ENCODE measurements at places on chromosomes 7 and 10.

- DNase-seq, result no peak
Observed at GRCh38 chr10:25392132-25392531, 217.3 kb downstream of the GPR158 start.

DNA sequence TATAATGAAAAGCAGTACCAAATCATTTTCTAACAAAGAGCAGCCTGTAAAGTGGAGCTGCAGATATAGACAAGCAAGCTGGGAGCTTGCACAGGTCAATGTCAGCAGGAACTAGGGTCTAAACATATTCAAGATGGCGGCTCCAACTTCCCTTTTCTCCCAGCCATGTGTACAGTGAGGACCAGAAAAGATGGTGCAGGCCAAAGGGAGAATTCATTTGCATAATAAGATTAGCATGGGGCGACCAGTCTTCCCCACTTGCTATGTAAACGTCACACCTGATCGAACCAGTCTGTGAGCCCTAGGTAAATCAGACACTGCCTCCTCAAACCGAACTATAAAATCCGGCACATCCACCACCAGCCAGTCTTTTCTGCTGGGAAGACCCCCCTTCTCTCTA lies 4.4 kb upstream of the RAPGEF5 start:
- DNase-seq, result no peak

- DNase-seq, result no peak
Observed at GRCh38 chr10:46226900-46227558, 59.8 kb upstream of the ANTXRL start.

- no peak for DNase-seq
Observed at GRCh38 chr7:25572423-25572822, 344.1 kb upstream of the NPVF start.

DNA sequence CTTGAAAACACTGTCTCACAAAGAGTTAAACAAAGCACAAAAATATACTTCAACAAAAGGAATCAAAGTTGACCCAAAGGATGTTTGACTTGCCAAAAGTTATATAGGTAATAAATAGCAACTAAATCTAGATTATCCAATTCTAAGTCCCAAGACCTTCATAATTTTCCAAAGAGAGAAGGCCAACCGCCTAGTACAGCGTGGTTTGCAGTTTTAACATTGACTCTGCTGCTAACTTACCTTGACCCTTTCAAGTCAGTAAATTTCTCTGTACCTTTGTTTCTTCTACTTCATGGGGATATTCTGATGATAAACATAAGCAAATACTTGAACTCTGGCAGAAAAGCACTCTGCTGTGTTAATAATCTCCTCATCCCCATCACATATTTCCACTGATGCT lies 1.9 kb upstream of the GPR22 start:
- DNase-seq, result no peak

DNA sequence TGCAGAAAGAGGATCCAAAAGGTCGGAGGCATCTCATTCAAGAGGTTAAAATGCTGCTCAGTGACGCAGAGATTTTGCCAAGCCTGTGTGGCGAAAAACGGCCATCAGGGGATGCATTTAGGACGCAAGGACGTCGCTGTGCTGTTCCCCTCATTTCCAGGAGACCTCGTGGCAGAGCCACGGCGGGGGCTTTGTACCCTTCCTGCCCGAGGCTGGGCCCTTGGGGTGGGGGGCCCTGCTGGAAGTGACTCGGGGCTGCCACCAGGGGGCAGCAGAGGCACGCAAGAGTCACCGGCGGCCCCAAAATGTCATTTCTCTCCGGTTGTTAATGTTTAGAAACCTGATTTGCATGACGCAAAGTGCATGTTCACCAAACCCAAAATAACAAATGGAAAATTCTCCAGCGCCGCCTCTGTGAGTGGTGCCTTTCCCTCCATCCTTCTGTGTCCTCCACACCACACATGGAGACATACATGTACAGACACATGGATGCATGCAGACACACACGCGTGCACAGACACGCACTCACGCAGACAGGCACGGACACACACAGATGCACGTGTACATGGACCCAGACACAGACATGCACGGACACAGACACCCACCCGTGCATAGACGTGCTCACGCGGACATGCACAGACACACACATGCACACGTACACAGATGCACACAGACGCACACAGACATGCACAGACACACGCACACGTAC lies 51.0 kb upstream of the NKX6-2 start:
- peak; percentile 62 for DNase-seq

DNA sequence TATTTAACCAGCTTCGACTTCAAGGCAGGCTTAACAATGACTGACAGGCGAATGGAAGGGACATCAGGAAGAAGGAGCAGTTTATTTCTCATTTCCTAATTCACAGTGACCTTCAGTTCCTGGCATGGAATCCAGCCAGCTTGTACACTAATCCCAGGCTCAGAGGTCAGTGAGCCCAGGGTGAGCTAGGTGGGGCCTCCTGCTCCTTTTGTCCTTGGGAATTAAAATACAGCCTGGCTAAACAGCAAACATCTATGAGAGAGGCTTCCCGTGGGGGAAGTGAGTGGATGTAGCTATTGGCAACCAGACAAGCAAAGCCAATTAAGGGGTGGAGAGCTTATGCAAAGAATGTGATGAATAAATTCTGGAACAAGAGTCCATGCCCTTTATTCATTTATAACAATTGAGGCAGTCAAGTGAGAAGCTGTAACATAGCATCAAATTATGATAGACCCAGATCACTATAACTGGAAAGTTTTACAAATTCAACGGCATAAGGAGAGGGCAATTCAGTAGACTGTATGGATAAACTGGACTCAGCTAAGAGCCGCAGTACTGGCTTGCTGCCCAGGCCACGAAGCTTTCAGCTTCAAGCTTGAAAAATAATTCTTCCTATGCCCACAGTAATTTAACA lies 57.1 kb downstream of the STK17A start:
- DNase-seq, result no peak

- no peak for DNase-seq
Observed at GRCh38 chr7:4871056-4871680, 9.3 kb upstream of the PAPOLB start.

DNA sequence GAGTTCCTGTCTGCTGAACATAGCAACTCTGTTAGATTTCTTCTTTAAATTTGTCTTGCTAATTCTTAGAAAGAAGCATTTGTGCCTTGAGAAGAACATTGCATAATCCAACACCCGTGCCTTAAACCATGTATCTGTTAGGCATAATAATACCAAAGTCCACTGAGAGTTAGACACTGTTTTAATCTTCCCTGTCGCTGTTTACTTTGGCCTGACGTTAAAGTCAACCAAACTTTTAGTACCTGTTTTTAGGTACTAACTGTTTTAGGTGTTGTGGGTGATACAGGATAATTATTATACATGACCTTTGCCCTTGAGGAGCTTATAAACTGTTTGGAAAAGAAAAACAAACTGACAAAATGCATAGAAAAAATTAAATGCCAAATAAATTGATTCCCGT lies 43.6 kb downstream of the KLHDC10 start:
- DNase-seq, result no peak

DNA sequence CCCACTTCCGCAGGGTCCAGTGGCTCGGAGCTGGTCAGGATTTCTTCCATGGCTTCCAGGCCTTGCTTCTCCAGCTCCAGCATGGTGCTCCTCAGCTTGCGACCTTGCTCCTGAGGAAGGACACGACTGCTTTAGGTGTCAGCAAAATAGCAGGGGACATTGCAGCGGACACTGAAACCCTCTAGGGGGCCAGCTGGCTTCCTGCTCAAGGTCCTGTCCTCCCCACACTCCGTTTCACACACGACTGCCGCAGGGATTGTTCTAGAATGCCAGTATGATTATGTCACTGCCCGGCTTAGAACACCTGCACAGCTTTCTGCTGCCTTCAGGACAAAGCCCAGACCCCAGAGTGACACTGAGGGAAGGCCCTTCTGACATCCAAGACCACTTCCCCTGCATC lies 65.6 kb downstream of the SCRN1 start:
- DNase-seq, result no peak

DNA sequence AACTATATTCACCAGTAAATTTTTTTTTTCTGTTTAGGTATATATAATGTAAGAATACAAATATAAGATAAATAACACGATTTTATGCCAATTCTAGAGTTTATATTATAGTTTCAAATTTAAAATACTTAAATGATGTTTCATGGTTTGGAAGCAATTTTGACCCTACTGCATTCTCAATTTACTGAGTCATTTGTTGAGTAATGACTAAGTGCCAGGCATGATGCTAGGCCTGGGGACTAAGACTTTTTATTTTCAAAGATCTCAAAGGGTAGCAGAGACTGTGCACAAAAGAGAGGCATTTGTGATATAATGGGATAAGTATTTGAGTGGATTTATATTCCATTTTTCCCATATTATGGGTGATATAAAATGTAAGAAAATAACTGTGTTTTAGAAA lies 78.9 kb upstream of the SMIM30 start:
- DNase-seq, result no peak

GRCh38 chr7:114649689-114650088 lies 235.1 kb downstream of the FOXP2 start:
- no peak for DNase-seq
